ENCODE measurements at places on chromosomes 2 and 18.
A peak's percentile ranks its signal among the peaks of the same experiment; 100 is the strongest.

- DNase-seq: no peak
Observed at GRCh38 chr2:24508878-24509277, 17.8 kb downstream of the NCOA1 start.

DNA sequence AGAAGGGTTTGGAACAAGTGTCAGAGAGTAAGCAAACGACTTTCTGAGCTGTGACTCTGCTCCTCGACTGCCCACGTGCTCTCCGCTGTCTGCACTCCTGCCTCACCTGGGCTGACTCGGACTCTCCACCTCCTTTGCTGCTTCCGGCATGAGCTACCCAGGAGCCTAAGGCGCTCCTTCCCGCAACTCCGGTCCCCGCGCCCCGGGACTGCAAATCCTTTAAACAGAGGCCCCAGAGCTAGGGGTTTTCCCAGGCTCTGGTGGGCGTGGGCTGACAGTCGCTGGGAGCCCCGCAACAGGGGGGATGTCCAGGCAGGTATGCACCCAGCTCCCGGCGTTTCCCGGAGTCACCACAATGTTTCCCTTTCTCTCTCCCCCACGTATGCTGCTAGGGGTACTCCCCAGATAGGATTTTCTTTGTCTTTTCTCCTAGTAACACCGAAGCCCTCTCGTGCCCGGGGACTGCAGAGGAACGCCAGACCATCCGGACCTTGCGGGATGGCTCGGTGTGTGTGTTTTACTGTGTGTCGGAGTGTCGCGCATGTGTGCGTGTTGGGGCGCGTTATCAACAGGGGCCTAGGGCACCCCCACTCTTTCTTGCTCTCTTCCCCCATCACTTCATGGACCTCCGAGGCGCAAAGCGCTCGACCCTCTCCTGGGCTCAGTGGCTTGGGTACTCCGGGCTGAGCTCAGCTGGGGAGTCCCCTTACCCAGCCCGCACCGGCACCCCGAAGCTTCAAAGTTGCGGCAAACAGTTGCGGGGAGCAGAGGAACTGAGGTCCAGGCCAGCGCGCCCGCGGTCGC is 691 bp upstream of the THSD7B start:
- no peak for DNase-seq

GRCh38 chr2:59938181-59938580 is 615.3 kb downstream of the BCL11A start:
- DNase-seq: no peak

GRCh38 chr2:197871780-197872456 is 67.5 kb downstream of the PLCL1 start:
- DNase-seq: no peak

DNA sequence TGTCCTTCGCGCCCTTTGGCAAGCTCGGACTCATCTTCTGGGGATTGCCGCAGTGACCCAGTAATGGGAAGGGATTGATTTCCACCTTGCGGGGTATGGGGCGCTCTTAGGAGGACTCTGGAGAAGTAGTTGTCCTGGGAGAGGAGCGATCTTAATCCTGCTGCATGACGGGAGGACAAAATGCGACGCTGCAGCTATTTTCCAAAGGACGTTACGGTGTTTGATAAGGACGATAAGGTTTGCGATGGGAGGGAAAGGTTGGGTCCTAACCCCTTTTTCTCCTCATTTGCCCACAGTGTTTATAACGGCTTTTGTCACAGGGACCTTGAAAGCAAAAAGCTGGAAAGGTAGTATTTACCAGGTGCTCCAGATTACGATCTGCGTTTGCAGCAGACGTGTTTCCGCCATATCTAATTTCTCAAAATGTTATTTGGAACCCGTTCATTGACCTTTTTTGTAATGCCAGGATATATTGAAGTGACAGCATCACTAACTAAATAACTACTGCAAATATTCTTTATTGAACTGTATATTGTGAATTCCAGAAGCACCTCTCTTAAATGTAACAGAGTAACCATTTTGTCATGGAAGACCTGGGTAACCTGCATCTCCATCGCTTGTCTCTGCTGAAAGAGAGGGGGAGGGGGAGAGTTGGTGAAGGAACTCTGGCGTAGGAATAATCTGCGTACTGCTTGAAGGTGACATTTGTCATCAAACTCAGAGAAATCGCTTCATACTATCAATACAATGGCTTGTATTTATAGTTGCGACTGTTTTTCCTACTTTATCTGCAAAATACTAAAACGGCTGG is 590 bp downstream of the MDH1 start:
- DNase-seq: no peak

DNA sequence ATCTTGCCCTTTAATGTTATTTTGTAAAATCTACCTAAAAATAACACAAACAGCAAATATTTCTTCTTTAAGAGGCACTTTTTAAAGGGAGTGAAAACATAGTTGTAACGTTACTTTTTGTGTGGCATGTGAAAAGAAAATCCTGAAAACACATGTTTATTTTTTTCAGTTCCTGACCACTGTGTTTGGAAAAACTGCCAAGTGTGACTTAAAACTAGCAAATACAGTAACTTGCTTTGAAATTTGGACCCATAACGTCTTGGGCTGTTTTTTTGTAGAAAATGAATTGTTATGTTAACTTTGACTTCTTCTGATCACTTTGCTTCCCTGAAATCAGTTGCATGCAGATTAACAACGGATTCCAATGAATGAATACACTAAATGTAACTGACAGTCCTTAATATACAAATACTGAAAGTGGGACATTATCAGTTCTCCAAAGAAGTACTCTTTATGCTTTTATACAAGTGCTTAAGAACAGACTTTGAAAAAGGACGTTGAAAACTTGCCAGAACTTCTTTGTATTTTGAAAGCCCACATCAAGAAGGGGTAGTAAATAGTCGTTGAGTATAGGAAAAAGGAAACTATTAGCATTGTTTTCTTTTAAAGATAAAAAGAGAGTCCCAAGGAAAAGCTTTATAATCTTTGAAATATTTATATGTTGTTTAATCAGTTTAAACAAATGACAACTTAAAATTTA is 96.1 kb upstream of the ZEB2 start:
- no peak for DNase-seq

- DNase-seq: peak; percentile 61
Observed at GRCh38 chr2:39513641-39514094, 76.6 kb upstream of the MAP4K3 start.

- DNase-seq: no peak
Observed at GRCh38 chr2:95050385-95051300, 25.1 kb downstream of the MAL start.

DNA sequence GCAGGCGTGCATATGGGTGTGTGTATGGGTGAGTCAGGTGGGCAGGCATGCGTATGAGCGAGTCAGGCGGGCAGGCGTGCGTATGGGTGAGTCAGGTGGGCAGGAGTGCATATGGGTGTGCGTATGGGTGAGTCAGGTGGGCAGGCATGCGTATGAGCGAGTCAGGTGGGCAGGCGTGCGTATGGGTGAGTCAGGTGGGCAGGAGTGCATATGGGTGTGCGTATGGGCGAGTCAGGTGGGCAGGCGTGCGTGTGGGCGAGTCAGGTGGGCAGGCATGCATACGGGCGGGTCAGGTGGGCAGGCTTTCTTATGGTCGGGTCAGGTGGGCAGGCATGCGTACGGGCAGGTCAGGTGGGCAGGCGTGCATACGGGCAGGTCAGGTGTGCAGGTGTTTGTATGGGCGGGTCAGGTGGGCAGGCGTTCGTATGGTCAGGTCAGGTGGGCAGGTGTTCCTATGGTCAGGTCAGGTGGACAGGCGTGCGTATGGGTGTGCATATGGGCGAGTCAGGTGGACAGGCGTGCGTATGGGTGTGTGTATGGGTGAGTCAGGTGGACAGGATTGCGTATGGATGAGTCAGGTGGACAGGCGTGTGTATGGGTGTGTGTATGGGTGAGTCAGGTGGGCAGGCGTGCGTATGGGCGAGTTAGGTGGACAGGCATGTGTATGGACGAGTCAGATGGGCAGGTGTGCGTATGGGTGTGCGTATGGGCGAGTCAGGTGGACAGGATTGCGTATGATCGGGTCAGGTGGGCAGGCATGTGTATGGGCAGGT is 28.7 kb upstream of the KLF11 start:
- no peak for DNase-seq

DNA sequence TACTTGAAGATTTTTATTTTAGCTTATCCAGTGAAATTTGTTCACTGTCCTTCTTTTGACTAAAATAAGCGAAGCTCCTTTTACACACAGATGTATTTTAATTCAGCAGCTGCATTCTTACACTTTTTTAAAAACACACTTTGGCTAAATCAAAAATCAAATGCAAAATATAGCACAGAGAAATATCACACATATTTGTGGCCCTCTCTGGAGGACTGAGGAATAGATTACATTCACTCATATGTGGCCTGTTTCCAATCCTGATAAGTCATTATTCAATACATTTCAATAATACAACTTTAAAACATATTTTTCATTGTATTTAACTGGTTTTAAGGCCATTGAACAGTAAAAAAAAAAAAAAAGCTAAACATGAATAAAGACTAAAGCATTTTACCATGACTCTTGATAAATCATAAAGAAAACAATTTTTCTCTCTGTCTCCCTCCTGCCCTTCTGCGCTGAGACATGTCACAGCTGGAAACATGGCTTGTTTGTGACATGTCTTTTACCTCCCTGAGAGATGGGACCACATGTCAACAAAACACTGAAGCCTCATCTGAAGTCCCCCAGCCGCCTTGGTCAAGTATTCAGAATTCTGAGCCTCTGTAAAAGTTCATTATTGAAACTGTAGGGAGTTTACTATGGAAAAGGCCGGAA is 221.0 kb downstream of the ZNF407 start:
- DNase-seq: no peak

GRCh38 chr18:80228051-80228848 is 19.1 kb downstream of the PARD6G start:
- DNase-seq: no peak

DNA sequence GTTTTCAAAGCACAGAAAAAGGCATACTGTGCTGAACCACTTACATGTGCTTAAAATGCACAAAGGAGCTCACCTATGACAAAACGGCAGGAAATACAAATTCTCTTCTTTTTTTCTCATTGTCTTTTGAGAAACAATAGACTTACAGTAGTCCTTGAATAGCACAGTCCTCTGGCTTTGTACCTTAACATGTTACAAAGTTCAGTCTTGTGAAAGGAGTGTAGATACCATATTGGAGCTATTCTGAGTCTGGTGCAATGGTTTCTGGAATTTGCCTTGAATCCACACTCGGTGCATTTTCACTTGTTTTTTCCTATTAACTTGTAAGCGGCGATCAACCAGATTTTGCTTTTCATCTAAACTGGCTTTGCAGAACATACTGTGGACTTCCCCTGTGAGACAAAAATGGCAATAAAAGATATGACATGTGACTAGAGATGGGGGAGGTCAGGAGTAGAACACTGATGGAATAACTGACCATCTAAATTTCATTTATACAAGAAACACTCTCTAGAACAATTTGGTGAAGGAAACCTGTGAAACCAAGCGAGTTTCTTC is 109.7 kb downstream of the METTL8 start:
- no peak for DNase-seq

GRCh38 chr18:59707306-59707705 is 10.1 kb upstream of the CCBE1 start:
- DNase-seq: no peak

GRCh38 chr2:134454931-134455330 is 201.1 kb downstream of the MGAT5 start:
- no peak for DNase-seq

- no peak for DNase-seq
Observed at GRCh38 chr2:199798831-199799580, 52.0 kb downstream of the FTCDNL1 start.

- no peak for DNase-seq
Observed at GRCh38 chr2:96897491-96898134, 27.7 kb upstream of the SEMA4C start.

DNA sequence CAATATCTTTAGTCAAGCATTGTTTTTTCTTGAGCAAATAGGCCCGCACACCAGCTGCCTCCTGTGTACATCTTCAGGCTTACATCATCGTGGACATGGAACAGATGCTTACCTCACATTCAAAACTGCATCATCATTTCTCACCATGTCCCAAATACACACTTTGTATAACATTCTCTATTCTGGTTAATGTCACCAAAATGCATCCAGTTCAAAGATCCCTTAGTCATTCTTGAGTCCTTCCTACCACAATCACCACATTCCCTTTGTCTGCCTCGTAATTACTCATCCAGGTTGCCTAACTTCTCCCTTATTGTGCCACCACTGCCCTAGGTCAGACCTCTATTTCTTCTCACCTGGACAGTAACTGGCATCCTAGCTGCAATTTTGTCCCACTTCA is 373.7 kb upstream of the GALNT5 start:
- DNase-seq: no peak

DNA sequence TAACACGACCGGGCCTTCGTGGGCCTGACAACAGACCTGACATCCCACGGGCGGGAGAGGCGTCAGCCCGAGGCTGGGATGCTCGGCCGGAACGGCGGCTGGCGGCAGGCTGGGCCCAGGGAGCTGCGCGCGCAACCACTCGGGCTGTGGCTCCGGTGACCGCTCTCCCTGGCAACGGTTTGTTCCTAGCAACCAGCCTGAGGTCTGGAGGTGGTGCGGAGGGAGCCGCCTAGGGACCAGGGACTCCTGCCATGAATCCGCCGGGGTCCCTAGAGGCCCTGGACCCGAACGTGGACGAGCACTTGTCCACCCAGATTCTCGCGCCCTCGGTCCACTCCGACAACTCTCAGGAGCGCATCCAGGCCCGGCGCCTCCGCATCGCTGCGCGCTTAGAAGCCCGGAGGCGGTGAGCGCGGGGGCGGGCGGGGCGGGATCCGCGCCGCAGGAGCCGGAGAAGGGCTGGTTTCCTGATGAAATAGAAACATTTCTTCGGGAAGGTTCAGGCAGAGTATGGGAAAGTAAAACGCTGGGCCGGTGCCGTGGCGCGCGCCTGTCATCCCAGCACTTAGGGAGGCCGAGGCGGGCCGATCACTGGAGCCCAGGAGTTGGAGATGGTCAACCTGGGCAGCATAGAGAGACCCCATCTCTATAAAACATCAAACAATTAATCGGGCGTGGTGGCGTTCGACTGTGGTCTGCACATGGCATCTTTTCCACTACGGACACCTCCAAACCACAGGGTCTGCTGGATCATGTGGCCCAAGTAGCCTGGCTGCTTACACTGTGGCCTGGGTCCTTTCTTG is at the start of gene DRC1:
DRC1 (plus strand) TSS at position 182 of the 803 bp plus-strand sequence; CDS start at position 252, 70 bp downstream.
- peak; percentile 97 for DNase-seq

- peak; percentile 87 for DNase-seq
Observed at GRCh38 chr2:43345391-43345813, 119.0 kb upstream of the ZFP36L2 start.

- DNase-seq: peak; percentile 41
Observed at GRCh38 chr2:120958623-120959366, 223.1 kb downstream of the GLI2 start.

- no peak for DNase-seq
Observed at GRCh38 chr18:35030277-35030989, 10.8 kb upstream of the MAPRE2 start.

GRCh38 chr18:61348230-61348629 is 15.0 kb downstream of the CDH20 start:
- no peak for DNase-seq
